ENCODE measurements at places on chromosomes 5 and 9. TPM values are rescaled to one million over a fixed set of nuclear protein-coding genes. Genes with fewer than 3 reads are reported as not detected.

SH2D3C gene
- total RNA-seq: not detected

IFNA13 gene
- total RNA-seq: not detected

ALDH1A1 gene
- total RNA-seq: 0.71 TPM

SLC25A2 gene
- 0.05 TPM for total RNA-seq

DNA sequence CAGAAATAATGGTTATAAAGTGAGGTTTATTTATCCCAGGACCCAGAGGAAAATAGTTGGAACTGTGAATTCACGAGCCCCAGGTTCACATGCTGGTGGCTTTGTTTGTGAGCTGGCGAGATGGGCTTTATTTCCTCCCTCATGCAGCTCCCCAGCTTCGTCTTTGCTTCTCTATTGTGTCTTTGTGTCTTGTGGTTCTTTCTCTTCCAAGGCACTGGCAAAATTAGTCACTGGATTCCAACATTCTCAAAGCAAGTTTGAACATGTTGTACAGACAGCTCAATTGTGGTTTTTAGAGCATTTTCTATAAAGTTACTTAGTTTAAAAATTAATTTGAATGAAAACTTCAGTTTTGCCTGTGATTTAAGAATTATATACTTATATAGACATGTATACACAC lies 7.2 kb downstream of the NDUFS6 start:
- DNase-seq: peak; percentile 9

DNA sequence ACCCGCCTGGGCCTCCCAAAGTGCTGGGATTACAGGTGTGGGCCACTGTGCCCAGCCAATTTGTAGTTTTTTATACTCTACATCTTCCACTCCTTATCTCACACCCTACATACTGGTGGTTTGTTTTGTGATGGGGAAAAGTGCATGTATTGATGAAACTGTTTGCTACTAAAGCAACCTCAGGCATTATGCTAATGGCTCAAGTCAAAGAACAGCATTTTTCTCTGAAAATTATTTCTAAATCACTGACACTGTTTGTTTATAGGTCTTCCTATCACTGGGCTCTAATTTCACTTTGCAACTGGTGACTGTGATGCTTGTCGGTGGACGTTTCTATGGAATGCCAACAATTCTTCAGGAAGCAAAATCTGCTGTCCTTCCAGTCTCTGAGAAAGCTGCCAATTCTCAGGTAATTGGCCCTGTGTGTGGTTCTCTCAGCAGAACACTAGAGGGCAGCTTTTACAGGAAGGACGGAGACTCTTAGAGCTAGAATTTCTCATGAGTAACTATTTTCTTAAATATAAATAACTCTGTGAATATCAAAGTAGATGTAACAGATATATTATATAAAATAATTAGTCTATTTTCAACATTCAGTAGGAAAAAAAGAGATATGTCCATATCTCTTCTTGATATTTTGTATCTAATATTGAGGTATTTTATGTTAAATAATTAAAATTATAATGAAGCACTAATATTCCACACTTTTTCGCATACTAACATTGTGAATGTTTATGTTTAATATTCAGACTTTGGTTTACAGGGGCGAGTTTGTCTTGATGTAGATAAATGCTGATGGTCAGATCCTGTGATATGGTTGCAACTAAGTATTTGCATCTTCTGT lies 244.1 kb downstream of the ADGRV1 start:
- peak; percentile 40 for DNase-seq

- DNase-seq: no peak
Observed at GRCh38 chr5:1826235-1826980, 25.2 kb downstream of the NDUFS6 start.

GRCh38 chr9:37969130-37969529 lies 65.2 kb upstream of the SLC25A51 start:
- peak; percentile 58 for DNase-seq

DNA sequence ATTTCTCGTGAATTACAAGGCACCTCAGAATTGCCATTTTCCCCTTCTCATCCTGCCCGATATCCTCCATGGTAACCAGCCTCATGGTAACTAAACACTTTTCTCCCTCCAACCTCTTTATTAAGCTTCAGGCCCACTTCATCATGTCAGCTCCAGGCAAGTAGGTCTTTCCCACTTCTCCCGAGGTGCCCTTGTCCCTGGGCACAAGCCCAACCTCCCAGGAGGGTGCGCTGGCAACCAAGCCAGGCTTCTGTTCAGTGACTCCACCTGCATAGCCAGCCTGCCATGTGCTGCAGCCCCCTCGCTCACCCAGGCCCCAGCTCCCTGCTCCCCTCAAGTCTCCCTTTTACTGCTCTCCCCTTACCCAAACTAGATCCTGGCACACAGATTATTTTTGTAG lies 47.4 kb upstream of the AFAP1L1 start:
- DNase-seq: no peak

DNA sequence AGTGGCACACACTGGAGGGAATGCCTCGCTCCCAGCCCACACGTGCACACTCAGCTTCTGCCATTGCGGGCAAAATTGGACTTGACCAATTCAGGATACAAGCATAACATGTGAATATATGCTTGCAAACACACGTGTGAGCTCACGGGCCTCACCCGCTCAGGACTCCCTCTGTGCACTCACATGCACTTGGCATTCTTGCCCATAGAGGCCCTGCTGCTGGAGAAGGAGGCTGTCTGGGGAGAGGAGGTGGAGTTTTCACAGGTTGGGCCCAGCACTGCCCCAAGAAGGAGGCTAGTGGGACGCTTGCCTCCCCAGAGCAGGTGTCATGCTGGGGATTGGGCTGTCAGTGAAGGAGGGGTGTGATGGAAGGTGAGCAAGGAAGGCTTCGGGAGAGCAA lies 1.7 kb downstream of the MYMK start:
- DNase-seq: no peak

DNA sequence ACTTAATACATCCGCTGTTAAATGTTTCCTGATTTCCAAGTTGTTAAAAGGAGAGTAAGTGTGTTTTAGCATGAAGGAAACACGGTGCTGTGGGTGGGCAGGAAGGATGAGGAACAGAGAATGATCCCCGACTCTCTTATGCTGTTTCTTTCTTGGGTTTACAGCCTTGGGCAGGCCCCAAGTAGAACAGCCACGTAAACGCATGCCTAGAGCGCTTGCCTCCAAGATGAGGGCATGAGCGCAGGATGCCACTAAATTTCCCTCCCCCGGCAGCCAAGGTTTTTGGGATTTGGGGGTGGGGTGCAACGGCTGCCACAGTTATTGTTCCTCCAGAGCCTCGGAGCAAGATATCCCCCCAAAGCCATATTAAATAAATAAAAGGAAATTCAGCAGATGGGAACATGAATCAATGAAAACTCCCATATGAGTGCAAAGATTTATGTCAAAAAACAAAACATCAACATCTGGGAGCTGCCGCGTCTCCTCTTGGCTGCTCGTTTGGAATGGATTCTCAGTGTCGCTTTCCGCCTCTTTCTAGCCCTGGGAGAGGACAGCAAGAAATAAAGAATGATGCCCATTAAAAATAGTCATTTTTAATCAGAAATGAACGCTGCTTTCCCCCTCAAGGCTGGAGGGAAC lies 10.0 kb upstream of the DELE1 start:
- no peak for DNase-seq

GRCh38 chr9:33858423-33858822 lies 41.5 kb downstream of the UBE2R2 start:
- peak; percentile 80 for DNase-seq

DNA sequence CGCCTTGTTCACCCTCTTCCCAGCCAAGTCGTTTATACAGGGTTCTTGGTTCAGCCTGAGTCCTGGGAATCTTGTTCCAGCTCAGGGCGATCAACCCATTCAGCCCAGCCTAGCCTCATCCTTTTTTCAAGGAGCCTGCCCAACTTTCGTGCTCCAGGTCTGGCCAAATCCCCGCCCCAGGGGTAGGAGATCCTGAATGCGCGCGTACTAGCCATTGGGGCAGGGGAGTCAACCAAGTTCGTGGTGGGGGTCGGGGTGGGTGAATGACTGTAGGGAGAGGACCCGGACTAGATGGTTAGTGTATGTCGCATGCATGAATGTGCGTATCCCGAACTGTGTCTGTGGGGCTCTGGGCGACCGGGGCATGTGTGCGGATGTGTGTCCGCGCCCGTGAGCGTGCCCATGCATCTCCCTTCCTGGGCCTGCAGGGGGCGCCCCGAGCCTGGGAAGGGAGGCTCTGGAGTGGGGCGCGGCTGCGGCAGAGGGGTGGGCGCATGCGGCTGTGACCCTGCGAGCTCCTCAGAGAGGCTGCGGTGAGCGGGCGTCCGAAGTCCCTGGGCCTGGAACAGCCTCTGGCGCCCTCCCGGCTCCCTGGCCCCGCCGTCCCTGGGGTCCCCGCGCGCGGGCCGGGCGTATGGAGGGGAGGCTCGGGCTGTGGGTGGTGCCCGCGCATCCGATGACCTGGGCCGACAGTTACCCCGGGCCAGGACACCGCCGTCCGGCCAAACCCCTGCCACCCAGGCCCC lies 8.7 kb downstream of the CCL21 start:
- DNase-seq: peak; percentile 34

DNA sequence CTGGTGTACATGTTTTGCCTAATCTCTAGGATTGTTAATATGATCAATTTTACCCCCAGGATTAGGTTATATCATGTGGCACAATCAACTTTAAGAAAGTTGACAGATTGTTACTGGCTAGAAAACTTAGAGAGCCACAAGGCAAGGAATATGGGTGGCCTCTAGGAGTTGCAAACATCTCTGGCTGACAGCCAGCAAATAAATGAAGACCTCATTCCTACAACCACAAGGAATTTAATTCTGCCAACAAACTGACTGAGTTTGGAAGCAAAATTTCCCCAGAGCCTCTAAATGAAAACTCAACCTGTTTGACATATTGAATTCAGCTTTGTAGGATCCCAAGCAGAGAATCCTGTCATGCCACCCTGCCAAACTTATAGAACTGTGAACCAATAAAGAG lies 196.4 kb upstream of the PTGER4 start:
- peak; percentile 86 for DNase-seq

DNA sequence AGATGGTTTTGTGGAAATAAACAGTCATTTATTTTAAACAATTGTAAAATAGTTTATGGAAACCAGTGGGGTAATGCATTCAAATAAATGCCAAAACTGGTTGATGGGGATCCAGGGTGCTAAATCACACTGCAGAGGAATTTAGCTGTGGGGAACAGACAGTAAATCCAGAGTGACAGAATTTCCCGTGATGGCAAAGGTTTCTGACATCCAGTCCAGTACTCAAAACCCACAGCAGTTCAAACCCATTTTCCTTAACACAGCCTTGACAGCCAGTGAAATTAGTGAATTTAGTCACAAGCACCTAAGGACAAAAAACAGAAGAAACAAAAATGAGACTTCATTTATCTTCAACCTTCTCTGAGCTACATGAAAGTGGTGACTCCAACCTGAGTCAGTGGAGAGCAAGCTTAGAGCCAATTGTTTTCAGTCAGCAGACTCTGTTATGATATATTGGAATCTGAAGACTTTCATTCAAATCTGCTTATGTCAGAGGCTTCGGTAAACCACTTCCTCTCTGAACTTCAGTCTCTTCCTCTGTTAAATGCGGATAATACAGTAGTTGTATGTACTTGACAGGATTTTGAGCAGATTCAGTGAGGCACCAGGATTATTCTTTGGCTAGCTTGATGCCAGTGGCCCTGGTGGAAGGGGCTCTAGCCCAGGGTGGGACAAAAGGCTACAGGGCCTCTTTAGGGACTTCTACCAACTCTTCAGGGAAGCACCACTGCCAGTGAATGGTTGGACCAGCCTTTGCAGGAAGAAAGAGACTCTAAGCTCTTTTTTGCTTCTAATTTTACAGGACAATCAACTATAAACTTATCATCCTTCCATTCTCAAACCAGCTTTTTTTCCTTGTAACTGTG lies 185.3 kb downstream of the MAPKAP1 start:
- DNase-seq: peak; percentile 98

DNA sequence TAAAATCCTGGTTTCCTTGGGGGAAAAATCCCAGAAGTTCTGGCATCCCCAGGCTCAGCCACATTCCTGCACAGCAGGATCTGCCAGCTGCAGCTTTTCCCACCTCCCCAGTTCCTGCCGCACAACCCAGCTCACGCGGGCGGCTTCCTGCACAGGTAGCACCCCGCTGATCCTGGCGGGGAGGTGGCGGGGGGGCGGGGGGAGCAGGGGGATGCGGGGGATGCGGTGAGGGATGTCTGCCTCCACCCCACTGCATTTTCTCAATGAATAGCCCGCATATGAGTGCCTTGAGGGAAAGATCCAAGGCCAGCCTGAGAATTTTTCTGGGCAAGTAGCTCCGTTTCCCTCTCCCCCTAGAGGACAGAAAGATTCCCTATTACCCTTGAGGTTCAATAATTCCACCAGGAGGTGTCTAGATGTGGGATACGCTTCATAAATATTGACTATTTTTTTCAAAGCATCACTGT lies 21.1 kb downstream of the GFPT2 start:
- peak; percentile 18 for DNase-seq

Measured in M059J (cell line).